ENCODE measurements at places on chromosomes 16 and 17.
A peak's percentile ranks its signal among the peaks of the same experiment; 100 is the strongest.

- DNase-seq, result peak; percentile 13
Measured at GRCh38 chr17:6254036-6254435, 180.9 kb downstream of the AIPL1 start.

DNA sequence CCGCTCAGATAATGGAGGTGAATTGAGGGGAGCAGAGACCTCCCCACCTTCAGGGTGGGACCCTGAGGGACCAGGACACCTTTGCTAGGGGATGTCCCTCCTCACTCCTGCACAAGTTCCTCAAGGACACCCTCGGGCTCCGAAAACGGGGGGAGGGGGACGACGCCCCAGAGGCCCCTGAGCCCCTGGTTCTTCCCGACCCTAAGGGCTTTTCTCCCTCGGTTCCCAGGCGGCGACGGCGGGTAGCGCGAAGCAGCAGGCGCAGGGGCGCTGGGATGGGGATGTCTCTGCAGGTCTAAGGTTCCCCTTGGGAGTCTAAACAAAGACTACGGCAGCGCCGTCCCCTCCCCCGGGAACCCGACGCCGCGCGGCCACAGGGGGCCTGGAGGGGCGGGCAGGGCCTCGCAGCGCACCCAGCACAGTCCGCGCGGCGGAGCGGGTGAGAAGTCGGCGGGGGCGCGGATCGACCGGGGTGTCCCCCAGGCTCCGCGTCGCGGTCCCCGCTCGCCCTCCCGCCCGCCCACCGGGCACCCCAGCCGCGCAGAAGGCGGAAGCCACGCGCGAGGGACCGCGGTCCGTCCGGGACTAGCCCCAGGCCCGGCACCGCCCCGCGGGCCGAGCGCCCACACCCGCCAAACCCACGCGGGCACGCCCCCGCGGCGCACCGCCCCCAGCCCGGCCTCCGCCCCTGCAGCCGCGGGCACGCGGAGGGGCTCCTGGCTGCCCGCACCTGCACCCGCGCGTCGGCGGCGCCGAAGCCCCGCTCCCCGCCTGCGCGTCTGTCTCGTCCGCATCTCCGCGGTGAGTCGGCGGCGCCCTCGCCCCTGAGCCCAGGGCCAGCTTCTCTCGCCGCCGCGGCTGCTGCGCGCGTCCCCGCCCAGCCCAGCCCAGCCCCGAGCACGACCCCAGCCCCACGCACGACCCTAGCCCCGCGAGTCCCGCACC is 36.7 kb upstream of the NDRG4 start:
- DNase-seq, result no peak

- DNase-seq, result no peak
Measured at GRCh38 chr17:28272166-28272565, 46.8 kb upstream of the TMEM97 start.

- peak; percentile 76 for DNase-seq
Measured at GRCh38 chr17:38871247-38872015, 1.6 kb downstream of the LASP1 start.

- peak; percentile 11 for DNase-seq
Measured at GRCh38 chr17:55177855-55178217, 86.9 kb upstream of the HLF start.

DNA sequence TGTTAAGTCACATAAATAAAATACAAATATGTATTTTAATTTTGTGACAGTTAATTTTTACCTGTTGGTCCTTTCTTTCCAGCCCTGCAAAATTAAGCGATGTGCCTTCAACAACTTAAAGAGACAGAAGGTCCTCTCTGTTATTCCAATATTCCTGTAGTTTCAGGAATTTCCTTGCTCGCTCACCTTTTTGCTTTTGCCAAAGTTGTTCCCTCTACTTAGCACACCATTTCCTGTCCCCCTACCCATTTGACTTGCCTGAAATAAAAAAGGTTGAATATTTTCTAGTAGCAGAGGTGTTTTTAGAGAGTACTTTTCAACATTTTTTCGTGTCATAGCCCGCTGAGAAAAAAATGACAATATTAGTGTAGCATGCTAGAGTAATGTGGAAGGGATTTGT is 556 bp upstream of the MYH2 start:
- DNase-seq, result no peak

GRCh38 chr17:33142705-33143299 is 150.3 kb downstream of the ASIC2 start:
- DNase-seq, result peak; percentile 11

DNA sequence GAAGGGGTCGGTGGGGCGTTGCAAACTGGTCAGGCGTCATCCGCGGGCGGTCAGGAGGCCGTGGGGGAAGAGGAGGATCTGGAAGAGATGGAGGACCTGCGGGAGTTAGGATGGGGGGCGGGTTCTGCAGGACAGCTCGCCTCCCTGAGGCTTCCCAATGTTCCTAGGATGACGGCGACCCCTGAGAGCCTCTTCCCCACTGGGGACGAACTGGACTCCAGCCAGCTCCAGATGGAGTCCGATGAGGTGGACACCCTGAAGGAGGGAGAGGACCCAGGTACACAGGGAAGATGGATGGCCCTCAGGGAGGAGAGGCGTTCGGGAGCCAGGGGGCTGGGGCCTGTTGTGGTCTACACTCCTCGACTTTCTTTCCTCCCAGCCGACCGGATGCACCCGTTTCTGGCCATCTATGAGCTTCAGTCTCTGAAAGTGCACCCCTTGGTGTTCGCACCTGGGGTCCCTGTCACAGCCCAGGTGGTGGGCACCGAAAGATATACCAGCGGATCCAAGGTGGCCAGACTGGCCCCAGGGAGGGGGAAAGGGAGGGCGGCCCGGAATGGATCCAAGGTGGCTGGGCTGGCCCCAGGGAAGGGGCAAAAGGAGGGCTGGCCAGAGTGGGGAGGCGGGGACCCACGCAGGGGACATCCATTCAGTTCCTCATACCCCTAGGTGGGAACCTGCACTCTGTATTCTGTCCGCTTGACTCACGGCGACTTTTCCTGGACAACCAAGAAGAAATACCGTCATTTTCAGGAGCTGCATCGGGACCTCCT is 839 bp downstream of the PLD2 start:
- no peak for DNase-seq

DNA sequence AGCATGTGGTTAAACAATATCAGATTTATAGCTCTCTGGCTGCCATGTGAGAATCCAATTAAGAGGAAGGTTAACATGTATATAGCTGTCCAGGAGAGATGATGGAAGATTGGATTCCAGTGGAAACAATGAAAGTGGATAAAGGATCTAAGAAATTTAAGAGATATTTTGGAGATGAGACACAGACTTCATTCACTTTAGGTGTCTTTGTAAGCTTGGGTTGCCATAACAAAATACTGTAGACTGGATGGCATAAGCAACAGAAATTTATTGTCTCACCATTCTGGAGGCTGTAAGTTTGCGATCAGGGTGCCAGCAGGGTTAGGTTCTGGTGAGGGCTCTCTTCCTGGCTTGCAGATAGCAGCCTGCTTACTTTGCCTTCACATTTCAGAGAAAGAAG is 155.9 kb upstream of the MYOCD start:
- peak; percentile 71 for DNase-seq

- DNase-seq, result no peak
Measured at GRCh38 chr17:27596566-27597187, 34.3 kb upstream of the LGALS9 start.

- DNase-seq, result no peak
Measured at GRCh38 chr17:35786941-35787432, 8.5 kb downstream of the MMP28 start.

DNA sequence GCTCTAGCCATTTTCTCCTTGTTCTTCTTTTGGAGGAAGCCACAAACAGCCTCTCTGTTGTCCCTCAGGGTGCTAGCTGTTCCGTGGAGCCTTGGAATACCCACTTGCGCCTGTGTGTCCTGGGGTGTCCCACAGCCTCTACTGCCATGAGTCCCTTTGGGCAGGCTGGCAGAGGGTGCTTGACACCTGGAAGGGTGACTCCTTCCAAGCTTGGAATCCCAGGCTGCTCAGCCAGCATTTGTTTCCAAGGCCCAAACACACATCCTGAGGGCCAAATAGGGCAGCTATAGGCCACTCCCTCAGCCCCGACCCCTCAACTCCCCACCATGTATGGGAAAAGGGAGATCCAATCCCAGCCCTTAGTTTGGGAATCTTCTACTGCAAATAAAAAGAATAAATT is 14.9 kb downstream of the ZNHIT3 start:
- DNase-seq, result no peak

- no peak for DNase-seq
Measured at GRCh38 chr17:35081638-35082037, 18.1 kb upstream of the RFFL start.
